ENCODE measurements at places on chromosomes 5 and 9.

DNA sequence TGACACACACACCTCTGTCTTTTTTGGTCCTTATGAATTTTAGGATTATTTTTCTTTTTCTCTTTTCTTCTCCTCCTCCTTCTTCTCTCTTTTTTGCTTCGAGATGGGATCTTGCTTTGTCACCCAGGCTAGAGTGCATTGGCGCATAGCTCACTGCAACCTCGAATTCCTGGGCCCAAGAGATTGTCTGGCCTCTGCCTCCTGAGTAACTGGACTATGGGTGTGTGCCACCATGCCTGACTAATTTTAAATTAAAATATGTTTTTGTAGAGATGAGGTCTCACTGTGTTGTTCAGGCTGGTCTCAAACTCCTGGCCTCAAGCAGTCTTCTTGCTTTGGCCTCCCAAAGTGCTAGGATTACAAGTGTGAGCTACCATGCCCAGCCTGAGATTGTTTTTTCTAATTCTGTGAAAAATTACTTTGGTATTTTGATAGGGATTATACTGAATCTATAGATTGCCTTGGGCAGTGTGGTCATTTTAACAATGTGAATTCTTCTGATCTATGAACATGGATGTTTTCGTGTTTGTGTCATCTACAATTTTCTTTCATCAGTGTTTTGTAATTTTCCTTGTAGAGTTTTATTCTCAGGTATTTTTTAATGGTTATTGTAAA is 7.7 kb downstream of the AHRR start:
- H3K4me3 ChIP-seq, result no peak overlapping the region
- no peak overlapping the region for H3K27ac ChIP-seq
- peaks cover 21% of the 10 kb centered on the region for H3K27me3 ChIP-seq
- H3K4me1 ChIP-seq, result no peaks in the 10 kb centered on the region
- no peak for DNase-seq

DNA sequence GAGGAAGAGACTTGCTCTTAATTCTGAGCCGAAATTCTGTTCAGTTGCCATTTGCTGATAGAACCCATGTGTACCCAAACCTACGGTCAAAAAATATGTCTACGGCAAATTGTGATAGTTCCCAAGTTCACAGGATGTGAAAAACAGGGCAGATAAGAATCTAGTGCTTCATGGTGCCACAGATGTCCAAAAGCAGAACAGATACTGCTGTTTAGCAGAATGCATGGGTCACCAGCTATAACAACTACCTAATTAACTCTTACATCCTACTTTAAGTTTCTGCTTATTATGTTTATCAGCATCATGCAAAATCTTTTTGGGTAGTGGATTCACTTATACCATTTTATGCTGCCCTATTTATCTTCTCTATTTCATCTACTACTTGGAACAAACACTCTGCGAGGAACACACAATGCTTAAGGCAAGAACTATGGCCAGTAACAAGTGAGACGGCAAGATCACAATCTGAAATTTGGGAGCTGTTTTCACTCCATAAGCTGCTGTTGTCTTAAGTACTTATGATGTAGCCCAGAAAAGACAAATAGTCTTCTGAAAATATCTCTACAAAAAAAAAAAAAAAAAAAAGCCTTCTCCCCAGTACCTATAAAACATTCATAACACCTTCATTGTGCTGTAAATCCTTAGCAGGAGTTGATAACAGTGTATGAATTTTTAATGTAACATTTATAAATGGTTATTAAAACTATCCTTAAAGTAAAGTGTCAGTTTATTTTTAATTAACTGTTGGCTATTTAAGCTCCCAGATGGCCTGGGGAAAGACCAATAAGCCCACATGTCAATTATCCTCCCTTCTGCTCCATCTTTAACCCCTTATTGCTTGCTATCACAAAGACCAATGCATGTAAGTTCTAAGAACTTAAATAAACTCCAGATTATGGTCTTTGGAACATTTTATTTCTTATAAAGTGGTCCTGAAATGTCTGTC is 232.3 kb downstream of the TLR4 start:
- H3K4me3 ChIP-seq, result no peak overlapping the region
- peaks cover 7% of the 10 kb centered on the region for H3K4me1 ChIP-seq
- DNase-seq, result no peak

- no peak for DNase-seq
- H3K36me3 ChIP-seq, result no peaks in the 10 kb centered on the region
- no peaks in the 10 kb centered on the region for H3K27me3 ChIP-seq
- H3K4me1 ChIP-seq, result peaks cover 65% of the 10 kb centered on the region
- peak overlapping the region; percentile 70 for H3K4me3 ChIP-seq
Observed at GRCh38 chr9:34983209-34983608, 6.3 kb upstream of the DNAJB5 start.

DNA sequence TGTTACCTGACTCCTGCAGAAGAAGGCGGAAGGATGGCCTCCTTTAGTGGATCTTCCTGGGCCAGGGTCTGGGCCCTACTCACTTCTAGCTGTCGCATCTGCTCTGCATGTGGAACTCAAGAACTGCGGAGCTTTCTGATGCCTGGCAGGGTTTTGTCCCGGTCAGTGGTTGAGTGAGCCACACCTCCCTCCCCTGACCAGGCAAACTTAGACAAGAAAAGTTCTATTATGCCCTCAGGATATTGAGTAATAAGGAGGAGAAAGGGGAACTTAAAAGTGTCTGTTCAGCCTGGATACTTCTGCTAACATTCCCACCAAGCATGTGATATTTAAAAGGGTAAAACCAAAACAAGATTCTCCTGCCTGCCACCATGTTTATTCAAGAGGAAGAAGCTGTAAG is at the start of gene FYB1:
FYB1 (minus strand) TSS at position 127 of the 400 bp plus-strand sequence. CDS start 16,603 bp downstream, outside the sequence.
- DNase-seq, result no peak
- H3K36me3 ChIP-seq, result no peaks in the 10 kb centered on the region
- H3K4me3 ChIP-seq, result no peak within 1 kb of the TSS
- H3K27me3 ChIP-seq, result no peaks in the 10 kb centered on the region
- peak within 1 kb of the TSS; percentile 84 for H3K27ac ChIP-seq

GRCh38 chr9:117286245-117286644 is 128.6 kb downstream of the ASTN2 start:
- H3K4me3 ChIP-seq, result no peak overlapping the region
- no peak for DNase-seq
- no peaks in the 10 kb centered on the region for H3K36me3 ChIP-seq
- H3K27me3 ChIP-seq, result no peaks in the 10 kb centered on the region

GRCh38 chr9:134344068-134344799 is 18.0 kb downstream of the RXRA start:
- peak; percentile 30 for DNase-seq
- H3K36me3 ChIP-seq, result no peaks in the 10 kb centered on the region
- H3K27ac ChIP-seq, result peak overlapping the region; percentile 71

DNA sequence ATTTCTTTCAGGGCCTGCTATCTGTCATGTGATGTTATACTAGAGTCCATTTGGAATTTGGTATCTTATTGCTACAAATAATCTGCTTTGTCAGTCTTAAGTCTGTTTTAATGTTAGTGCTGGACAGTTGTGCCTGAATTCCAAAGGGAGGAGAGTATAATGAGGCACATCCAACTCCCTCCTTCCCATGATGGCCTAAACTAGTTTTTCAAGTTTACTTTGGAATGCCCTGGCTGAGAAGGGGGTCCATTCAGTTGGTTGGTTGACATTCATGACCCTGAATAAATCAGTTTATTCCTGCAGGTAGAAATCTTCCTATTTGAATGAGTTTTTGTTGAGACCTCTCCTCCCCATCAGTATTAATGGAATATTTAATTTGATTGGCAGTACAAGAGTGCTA is 9.4 kb upstream of the LRRTM2 start:
- no peak overlapping the region for H3K4me3 ChIP-seq
- H3K27ac ChIP-seq, result no peak overlapping the region
- H3K36me3 ChIP-seq, result peaks cover 3% of the 10 kb centered on the region
- DNase-seq, result no peak
